ENCODE measurements at places on chromosomes 7 and 10.

GRCh38 chr7:676246-676971, 50.1 kb upstream of the DNAAF5 start:
- DNase-seq, result no peak

- DNase-seq, result no peak
Measured at GRCh38 chr7:7639421-7639820, 1.1 kb upstream of the UMAD1 start.

GRCh38 chr7:139830782-139831501, 1.9 kb downstream of the TBXAS1 start:
- DNase-seq, result no peak

GRCh38 chr10:99888622-99889021, 106.2 kb downstream of the ABCC2 start:
- no peak for DNase-seq

GRCh38 chr7:143361552-143362130, 872 bp downstream of the FAM131B start:
- no peak for DNase-seq
